ENCODE measurements at places on chromosomes 2 and 18. TPM values are rescaled to one million over a fixed set of nuclear protein-coding genes. Genes with fewer than 3 reads are reported as not detected.

The NYAP2 gene
- not detected for total RNA-seq

The RAB31 gene
- total RNA-seq = 29.6 TPM

The UXS1 gene
- 18.5 TPM for total RNA-seq

The TXNDC9 gene
- total RNA-seq = 46.7 TPM

The HOXD4 gene
- total RNA-seq = not detected

The CRIM1 gene
- 135 TPM for total RNA-seq

The CNGA3 gene
- total RNA-seq = under 0.01 TPM

The SERPINB2 gene
- total RNA-seq = 3.9 TPM

The MSTN gene
- 0.26 TPM for total RNA-seq

The MAP3K19 gene
- total RNA-seq = not detected

The CAMKMT gene
- total RNA-seq = 7.9 TPM

The KIF5C gene
- 0.17 TPM for total RNA-seq

The CLASP1 gene
- 33.6 TPM for total RNA-seq

The MYCN gene
- total RNA-seq = not detected

The ADAM23 gene
- 3.1 TPM for total RNA-seq

The PLCD4 gene
- 10.7 TPM for total RNA-seq

The NGEF gene
- under 0.01 TPM for total RNA-seq

The HOXD13 gene
- total RNA-seq = not detected

The SF3B6 gene
- 155 TPM for total RNA-seq

The KCNK3 gene
- total RNA-seq = 0.26 TPM

The MC4R gene
- not detected for total RNA-seq

The ECEL1 gene
- not detected for total RNA-seq

The RGPD4 gene
- not detected for total RNA-seq

The TCF23 gene
- total RNA-seq = not detected

The SLC5A6 gene
- total RNA-seq = 13.9 TPM

The DSG2 gene
- 0.33 TPM for total RNA-seq

The POU3F3 gene
- total RNA-seq = not detected

The USP37 gene
- 8.3 TPM for total RNA-seq

The OSR1 gene
- total RNA-seq = 17.7 TPM

The UGT1A9 gene
- total RNA-seq = not detected

The INHA gene
- 0.26 TPM for total RNA-seq

The COLEC11 gene
- total RNA-seq = 0.83 TPM

The SH3RF3 gene
- 10.1 TPM for total RNA-seq

The MC5R gene
- not detected for total RNA-seq

The TUBA4A gene
- total RNA-seq = 7.7 TPM
